ENCODE measurements at places on chromosomes 6 and 20.

- DNase-seq = no peak
Measured at GRCh38 chr20:61056627-61057442, 195.2 kb upstream of the CDH4 start.

GRCh38 chr20:5040345-5040744 lies 39.0 kb upstream of the SLC23A2 start:
- no peak for DNase-seq

GRCh38 chr6:169243661-169244060 lies 10.0 kb downstream of the THBS2 start:
- DNase-seq = no peak

- no peak for DNase-seq
Measured at GRCh38 chr20:36644706-36645095, 1.3 kb downstream of the SLA2 start.

DNA sequence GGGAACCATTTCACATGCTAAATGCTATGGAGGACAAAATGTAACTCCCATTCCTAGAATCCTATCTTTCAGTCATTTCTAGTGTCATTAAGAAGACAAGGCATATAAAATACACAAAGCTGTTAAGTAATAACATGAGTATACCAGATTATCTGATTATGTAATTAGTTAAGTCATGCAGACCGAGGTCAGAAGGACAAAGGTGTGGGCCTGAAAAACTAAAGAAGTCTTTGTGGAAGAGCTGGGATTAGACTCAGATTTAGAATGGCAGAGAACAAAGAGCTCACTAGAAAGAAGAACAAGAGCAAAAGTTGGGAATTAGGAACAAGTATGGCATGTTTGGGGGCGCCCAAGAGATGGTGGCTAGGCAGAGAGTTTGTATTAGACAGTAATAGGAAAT lies 37.0 kb downstream of the EFHC1 start:
- DNase-seq = no peak

- DNase-seq = no peak
Measured at GRCh38 chr6:119028091-119028490, 50.4 kb downstream of the FAM184A start.

GRCh38 chr20:62723351-62723750 lies 14.7 kb downstream of the NTSR1 start:
- DNase-seq = no peak

GRCh38 chr6:137589067-137589848 lies 95.1 kb upstream of the OLIG3 start:
- peak; percentile 34 for DNase-seq
